ENCODE measurements at places on chromosomes 5 and 9. TPM values are rescaled to one million over a fixed set of nuclear protein-coding genes. Genes with fewer than 3 reads are reported as not detected.

The PFN3 gene
- not detected for total RNA-seq

The SHROOM1 gene
- 1.6 TPM for total RNA-seq

The EIF4E1B gene
- total RNA-seq: not detected

The CNTFR gene
- not detected for total RNA-seq

The COX7C gene
- 647 TPM for total RNA-seq

The CBY3 gene
- total RNA-seq: 0.57 TPM

The MLANA gene
- total RNA-seq: not detected

The CMYA5 gene
- 0.16 TPM for total RNA-seq

The HMCN2 gene
- not detected for total RNA-seq

The ENTREP1 gene
- total RNA-seq: not detected

The HACD4 gene
- 4.4 TPM for total RNA-seq

The SERF1A gene
- total RNA-seq: 11.4 TPM

The MOB3B gene
- total RNA-seq: 0.29 TPM
